ENCODE measurements at places on chromosomes 2 and 18.

DNA sequence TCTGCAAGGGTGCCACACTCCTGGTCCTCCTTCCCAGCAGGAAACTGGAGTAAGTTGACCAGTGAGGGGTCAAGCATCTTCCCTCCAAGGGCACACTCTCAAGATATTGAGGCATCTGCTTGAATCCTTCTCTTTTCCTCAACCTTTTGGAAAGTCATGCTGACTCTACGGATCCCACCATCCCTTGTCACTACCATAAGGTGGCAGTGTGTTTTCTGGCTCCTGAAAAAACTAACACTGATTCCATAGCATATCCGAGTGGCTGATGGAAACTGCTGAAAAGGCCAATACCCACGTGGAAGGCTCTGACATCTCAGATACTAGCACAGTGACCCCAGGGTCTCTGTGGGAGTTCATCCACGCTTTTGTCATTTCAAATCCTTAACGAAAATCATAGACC lies 37.1 kb downstream of the GPR45 start:
- no peak for DNase-seq

DNA sequence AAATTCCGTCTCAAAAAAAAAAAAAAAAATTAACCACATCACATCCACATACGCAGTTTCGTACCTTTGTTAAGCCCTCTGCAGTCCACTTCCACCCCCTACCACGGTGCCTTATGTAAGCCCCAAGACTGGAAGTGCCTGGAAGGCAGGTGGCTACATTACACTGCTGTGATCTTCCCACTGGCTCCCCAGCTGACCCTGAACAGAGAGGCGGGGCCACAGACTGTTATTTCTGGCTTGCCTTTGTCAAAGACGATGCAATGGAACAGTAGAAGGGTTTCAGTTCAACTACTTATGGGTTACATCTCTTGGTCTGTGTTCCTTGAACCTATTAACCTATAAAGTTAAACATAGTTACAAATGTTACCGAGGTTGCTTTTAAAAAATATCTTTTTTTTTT lies 15.7 kb upstream of the COX7A2L start:
- no peak for DNase-seq

GRCh38 chr2:24509425-24509824 lies 18.4 kb downstream of the NCOA1 start:
- DNase-seq = no peak

DNA sequence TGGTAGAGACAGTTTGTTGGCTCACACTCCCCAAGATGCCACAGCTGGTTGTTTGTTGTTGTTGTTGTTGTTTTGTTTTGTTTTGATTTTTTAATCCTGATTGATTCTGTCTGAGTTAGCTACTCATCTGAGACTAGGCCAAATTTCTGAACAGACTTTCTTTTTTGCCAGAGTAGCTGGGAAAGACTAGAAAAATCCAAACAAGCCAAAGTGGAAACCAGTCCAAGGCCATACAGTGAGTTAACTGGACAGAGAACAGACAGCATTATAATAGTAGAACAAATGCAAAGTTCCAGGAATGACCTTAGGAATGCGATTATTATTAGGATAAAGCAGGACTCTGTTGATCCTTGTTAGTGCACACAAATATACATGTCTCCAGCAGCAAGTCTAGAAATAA lies 43.8 kb upstream of the CYP26B1 start:
- no peak for DNase-seq

- no peak for DNase-seq
Observed at GRCh38 chr2:151297882-151298281, 8.4 kb upstream of the NMI start.

DNA sequence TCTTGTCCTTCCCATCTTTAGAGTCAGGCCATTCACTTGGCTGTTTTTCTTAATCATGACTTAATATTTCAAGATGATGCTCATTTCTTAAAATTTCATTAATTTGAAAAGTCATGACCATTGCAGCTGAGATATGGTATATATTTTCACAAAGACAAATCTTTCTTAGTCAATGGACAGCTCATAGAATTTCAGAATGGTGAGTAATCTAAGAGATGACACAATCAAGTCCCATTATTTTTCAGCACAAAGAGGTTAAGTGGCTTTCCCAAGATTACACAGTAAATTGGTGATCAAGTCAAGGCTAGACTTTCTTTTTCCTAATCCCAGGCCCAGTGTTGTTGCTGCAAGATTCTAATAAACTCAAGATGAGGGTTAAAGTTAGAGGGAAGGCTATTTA lies 34.4 kb upstream of the NT5C1B start:
- no peak for DNase-seq

DNA sequence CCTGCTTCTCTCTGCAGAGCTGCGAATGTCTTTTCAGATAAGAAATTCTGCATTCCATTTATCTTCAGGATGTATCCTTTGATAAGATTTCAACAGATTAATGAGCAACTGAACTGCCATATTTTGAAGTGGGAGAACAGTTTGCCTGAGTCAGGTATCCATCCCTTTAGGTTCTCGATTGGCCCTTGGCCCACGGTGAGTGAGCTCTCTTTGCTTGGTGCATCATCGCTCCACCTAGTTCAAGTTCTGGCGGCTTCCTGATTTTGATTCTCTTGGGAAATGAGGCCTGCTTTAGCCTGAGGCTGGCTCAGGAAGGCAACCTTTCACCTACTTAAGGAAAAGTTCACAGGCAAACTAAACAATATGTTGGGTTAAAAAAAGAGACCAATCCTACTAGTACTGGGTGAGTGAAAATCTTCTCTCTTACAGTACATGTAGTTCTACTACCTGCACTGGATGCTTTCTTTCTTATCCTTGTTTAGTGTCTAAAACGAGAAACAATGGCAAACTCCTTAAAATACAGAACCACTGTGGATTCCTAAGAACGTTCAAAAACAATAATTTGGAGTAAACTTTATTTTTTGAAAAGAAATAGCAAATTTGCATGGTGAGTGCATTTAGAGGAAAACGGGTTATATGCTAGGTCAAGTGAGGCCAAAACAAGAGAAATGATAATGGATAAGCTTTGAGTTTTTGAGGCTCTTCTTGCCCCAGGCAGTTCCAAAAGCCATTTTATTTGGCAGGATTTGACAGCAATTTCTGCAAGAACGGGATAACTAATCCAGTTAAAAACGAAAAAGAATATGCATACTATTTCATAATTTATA lies 837 bp upstream of the ACSL3 start:
- no peak for DNase-seq

- no peak for DNase-seq
Observed at GRCh38 chr2:9263428-9263827, 56.8 kb downstream of the ASAP2 start.

- no peak for DNase-seq
Observed at GRCh38 chr2:37481244-37481643, 136.8 kb downstream of the QPCT start.

GRCh38 chr2:143251681-143252080 lies 122.5 kb downstream of the ARHGAP15 start:
- no peak for DNase-seq

DNA sequence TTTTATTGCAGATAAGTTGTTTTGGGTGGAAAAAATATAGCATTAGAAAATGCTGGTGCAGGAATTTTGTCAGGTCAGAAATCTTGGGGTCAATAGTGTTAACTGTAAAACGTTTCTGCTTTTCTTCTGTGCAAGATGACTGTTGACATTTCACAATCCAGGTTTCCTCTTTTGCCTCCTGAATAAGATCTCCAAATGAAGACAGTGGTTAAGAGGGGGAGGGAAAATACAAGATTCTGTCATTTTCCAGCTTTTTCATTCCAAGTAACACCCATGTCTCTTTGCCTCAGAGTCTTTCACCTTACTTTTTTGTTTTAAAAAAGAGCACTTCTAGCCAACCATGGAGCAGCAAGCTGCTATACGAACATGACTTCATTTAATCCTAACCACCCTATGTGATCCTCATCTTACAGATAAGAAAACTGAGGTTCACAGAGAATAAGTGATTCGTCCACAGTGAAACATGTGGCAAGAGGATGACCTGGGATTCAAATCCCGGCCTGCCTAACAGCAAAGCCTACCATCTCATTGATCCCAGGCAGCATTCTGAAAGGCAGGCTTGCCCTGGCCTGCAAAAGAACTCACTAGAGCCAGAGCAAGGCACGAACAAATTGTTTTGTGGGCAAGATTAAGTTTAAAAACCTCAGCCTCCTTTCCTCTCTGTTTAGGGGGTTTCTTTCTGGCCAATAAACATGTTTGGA lies 3.0 kb downstream of the PLEK start:
- peak; percentile 4 for DNase-seq

- no peak for DNase-seq
Observed at GRCh38 chr2:198311020-198311419, 506.6 kb downstream of the PLCL1 start.

- DNase-seq = no peak
Observed at GRCh38 chr2:121949271-121949670, 193.8 kb downstream of the TSN start.

- no peak for DNase-seq
Observed at GRCh38 chr2:146807568-146808168, 1037.2 kb upstream of the ACVR2A start.

DNA sequence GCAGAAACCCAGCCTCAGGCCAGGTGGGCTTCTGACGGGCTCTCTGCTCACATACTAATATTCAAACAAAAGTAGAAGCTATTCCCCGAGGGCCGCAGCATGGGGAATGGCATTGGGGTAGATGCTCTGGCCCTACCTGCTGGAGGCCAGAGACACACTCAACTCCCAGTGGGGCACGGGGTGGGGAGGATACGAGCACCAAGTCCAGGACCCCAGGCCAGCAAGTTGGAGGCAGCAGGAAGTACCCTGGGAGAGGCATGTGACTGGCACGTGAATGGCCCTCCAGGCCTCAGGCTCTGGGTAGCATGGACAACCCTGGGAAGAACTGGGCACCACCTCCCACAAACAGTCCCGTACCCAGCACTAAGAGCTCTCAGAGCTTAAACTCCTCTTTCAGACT lies 3.8 kb downstream of the DNMT3A start:
- no peak for DNase-seq

- no peak for DNase-seq
Observed at GRCh38 chr2:46779447-46779941, 136.1 kb downstream of the MCFD2 start.

DNA sequence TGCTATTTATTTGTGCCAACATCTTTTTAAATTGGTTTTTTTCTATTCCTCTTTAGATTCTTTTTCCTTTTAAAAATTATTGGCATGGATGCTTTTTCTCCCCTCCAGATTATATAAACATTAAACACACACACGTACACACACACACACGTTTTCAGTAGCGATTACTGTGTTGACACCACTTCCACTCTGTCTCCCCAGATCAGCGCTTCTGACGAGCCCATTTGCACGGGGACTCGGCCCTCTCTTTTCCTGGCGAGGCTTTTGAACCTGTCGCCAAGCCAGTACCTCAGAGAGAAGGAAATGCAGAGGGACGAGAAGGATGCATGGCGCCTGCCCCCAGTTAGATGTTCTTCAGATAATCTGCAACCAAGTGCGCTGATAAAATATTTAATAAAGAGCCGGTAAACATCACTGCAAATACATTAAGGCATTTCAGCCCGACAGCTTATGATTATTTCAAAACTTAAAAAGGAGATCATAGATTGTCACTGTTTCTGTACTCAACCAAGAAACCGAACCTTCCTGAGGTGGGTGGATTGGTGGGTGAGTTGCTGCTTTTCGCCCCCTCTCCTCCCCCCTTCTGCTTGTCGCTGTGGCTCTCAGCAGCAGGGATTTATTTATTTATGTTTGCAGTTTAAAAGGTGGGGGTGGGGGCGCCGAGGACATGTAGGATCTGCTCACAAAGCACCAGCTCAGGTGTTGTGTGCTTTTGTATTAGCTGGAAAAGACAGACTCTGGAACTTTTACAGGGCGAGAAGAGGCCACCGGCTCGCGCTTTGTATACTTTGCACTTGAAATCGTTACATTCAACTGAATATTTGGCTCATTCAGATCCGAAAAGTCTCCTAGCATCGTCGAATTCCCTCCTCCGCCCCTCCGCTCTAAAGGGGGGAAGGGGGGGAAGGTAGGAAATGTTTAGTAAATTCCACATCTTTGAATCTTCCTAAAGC lies 787 bp upstream of the TBR1 start:
- DNase-seq = no peak

DNA sequence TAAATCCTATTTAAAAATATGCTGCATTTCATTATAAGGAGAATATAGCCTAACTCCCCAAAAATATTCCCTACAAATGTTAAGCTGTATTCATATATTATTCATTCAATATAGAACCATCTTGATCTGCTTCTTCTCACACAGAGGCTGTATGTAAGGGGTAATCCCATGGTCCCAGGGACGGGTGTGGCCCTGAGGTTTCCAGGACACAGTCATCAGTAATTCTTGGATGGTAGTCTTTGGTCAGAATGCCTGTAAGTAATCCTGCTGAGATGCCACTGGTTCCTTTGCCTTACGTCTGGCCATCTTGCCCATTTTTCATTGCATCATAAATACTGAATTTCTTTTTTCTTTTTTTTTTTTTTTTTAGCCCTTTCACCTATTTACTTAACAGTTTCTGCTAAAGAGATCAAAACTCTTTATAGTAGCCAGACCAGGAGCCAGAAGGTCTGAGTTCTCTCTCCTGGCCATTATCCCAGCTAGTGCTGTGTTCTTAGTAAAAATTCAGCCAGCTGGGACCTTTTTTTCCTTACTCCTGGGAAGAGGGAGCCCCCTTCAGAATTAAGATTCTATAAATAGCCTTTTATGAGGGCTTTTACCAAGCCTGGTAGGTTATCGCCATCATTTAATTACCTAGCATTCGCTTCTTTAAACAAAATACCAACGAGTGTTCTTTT lies 134.9 kb downstream of the SOX11 start:
- no peak for DNase-seq

- no peak for DNase-seq
Observed at GRCh38 chr2:85791704-85792565, 38.1 kb downstream of the ATOH8 start.

DNA sequence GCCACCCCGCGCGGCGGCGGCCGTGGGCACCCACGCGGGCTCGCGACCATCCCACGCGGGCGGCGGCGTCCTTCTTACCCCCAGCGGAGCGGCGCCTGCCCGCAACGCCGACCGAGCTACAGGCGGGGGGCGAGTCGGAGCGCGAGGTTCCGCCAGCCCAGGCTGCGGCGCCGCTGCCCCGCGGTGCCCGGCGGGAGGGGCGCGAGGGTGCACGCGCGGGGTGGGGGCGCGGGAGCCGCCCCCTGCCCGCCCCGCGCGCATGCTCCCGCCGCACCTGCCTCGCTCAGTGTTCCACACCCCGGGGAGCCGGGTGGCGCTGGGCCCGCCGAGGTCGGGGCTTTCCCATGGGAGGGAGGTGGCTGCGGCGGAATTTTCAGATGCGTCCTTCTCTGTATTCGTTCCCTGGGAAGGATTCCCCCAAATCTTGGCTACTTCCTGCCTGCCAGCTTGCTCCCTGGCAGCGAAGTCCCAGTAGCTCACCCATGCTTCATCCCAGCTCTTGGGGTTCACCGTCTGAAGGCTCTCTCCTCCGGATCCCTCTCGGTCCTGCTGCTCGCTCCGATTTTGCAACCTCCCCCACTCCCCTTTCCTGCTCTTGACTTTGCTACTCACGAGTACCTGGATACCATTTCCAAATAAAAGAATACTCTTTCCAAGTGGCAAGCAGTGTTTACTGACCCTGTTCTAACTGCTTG lies at the start of gene L3MBTL4:
Gene L3MBTL4 (minus strand): TSS at position 189 of the 695 bp plus-strand sequence. CDS start 103,286 bp downstream, outside the sequence.
- DNase-seq = no peak

- DNase-seq = no peak
Observed at GRCh38 chr18:63078471-63078870, 241.1 kb downstream of the BCL2 start.

- no peak for DNase-seq
Observed at GRCh38 chr2:175154661-175155082, 13.3 kb downstream of the ATF2 start.

All from left renal cortex interstitium (tissue), 4 donors.